ENCODE measurements at places on chromosomes 5 and 9.

GRCh38 chr9:113992276-113992951 lies 85.7 kb downstream of the AMBP start:
- DNase-seq, result no peak

DNA sequence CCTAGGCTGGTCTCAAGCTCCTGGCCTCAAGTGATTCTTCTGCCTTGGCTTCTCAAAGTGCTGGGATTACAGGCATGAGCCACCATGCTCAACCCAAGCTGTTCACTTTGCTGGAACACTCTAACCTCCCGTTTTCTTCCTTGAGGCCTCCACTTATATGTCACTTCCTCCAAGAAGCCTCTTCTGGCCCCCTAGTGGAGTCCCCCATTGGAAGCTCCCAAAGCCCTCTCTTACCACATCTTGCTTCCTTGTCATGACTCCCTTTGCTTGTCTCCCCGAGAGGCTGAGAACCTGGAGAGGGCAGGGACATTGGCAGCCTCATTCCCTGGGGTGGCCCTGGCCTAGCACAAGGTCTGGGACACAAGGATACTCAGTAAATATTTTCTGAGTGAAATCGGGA lies 80.8 kb downstream of the PDE6A start:
- DNase-seq, result no peak

DNA sequence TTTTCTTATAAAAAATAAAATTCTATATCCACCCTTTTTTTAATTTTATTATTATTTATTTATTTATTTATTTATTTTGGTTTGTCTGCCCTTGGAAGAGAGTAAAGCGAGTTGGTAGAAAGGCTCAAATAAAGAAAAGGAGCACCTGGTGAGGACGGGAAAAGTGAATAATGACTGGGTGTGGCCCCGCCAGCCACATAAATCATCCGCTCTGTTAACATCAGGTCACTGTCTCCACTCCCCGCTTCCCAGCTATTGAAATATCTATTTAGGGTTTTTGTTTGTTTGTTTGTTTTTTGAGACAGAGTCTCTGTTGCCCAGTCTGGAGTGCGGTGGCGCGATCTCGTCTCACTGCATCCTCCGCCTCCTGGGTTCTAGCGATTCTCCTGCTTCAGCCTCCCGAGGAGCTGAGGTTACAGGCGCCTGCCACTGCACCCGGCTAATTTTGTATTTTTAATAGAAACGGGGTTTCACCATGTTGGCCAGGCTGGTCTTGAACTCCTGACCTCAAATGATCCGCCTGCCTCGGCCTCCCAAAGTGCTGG lies 844 bp downstream of the POLR3G start:
- no peak for DNase-seq

GRCh38 chr9:21121595-21122251 lies 19.9 kb downstream of the IFNW1 start:
- DNase-seq, result no peak

- DNase-seq, result peak; percentile 63
Measured at GRCh38 chr9:22119522-22120158, 110.5 kb upstream of the CDKN2B start.

DNA sequence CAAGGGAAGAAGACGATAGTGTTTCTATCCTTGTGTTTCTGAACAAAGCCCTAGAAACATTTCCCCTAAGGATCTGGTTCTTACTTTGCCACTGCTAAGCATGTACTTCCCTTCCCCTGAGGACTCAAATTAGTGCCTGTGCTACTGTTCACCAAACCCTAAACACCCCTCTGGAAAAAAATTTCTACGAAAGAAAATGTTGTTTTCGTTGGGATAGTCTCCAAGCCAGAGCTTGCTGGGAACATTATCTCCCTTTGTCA lies 294.6 kb downstream of the BNC2 start:
- no peak for DNase-seq

GRCh38 chr5:135697959-135698345 lies 119.2 kb upstream of the CXCL14 start:
- DNase-seq, result no peak

GRCh38 chr5:160491438-160491837 lies 69.8 kb downstream of the PTTG1 start:
- no peak for DNase-seq

GRCh38 chr9:111943746-111944145 lies 47.1 kb downstream of the UGCG start:
- peak; percentile 58 for DNase-seq

- DNase-seq, result no peak
Measured at GRCh38 chr9:19623941-19624340, 164.9 kb downstream of the SLC24A2 start.

GRCh38 chr5:944992-945685 lies 52.5 kb downstream of the TRIP13 start:
- DNase-seq, result no peak

DNA sequence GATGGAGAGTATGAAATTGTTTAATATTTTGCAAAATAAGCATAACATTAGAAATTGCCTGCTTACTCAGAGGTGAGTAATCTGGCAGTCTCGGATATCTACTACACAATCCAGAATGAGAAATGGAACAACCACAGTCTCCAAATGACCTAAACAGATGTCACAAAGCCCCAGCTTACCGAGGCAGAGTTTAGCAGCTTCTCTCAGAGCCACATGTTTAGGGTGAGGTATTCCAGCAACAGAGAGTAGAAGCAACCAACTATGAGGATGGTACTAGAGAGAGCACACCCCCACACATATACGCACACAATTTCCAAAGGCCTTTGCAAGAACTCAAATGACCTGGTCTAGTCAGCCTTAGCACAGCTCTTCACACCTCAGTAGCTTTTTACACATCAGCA lies 122.7 kb upstream of the LPAR1 start:
- peak; percentile 89 for DNase-seq

DNA sequence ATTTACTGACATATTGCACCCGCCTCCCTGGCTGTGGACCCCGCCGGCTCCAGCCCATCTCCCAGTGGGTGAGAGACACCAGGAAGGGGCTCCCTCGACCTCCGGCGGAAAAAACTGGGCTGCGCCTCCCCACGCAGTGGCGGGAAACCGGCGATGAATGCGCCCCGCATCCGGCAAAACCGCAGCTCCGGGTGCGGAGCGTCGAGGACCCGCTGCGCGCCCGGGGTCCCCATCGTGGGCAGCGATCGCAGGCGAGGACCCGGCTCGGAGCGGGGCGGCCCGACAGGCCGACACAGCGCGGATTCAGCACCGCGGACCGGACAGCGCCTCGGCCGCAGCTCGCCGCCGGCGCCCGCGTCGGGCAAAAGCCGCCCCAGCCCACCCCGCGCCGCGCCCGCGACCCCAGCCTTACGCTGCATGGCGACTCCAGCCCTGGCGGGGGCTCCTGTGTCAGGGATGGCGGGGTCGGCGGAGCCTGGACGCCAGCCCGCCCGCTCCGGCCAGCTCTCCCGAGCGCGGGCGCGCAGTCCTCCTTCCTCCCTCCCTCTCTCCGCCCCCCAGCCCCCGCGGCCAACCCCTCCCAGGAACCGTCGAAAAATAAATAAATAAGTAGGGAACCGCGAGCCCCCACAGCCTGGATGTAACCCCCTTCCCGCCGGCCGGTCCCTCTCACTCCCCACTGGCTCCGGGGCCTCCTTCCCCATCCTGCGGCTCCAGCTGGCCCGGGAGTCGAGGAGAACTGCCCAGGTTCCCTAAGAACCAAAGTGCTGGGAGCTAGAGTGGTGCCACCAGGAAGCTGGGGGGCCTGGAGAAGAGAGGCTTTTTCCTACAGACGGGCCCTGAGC lies 3.1 kb downstream of the LHX3 start:
- DNase-seq, result no peak

- DNase-seq, result peak; percentile 7
Measured at GRCh38 chr9:2874001-2874750, 30.3 kb upstream of the PUM3 start.

DNA sequence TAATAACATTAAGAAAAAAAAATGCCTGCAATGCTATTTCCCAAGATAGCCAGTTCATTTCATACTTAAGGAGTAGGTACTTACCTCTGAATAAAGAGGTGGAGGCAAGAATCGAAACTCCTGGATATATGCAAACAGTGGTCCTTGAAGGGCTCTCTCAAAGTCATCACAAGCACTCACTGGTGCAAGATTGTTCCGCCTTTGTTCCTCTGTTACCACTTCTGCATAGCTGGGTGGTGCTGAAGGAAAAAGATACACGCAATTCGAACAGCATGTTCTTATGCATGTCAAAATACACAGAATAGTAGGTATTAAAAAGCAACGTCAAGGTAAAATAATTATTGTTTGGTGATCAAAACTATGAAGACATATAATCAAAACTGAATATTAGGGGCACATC lies 9.5 kb downstream of the ARRDC3 start:
- no peak for DNase-seq

DNA sequence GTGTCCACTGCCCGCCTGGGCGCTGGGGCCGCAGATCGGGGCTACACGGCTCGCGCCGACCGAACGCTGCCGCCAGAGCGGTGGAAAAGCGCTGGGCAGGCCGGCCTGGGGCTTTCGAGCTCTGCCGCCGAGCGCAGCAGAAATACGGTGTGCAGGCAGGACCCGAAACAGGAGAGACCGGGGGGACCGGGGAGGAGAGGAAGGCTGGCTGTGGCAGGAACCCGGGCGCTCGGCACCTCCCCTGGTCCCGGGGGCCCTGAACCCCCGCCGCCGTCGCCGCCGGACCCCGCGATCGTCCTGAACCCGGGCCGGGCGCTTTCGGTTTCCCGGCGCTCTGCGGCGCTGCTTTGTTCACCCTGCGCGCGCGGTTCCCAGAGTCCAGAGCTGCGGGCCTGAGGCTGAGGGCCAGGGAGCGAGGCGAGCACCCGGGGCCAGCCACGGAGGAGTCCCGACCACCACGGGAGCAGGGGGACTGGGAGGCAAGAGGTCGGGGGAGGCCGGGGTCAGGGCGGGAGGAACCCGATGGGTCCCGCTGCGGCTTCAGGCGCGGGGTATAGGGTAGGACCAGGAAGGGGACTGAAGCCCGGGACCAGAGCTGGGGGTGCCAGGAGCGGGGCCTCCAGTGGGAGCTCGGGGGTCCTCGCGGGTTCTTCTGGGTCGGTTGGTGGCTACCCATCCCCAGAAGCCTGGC lies 12.0 kb downstream of the IRX2 start:
- DNase-seq, result no peak

DNA sequence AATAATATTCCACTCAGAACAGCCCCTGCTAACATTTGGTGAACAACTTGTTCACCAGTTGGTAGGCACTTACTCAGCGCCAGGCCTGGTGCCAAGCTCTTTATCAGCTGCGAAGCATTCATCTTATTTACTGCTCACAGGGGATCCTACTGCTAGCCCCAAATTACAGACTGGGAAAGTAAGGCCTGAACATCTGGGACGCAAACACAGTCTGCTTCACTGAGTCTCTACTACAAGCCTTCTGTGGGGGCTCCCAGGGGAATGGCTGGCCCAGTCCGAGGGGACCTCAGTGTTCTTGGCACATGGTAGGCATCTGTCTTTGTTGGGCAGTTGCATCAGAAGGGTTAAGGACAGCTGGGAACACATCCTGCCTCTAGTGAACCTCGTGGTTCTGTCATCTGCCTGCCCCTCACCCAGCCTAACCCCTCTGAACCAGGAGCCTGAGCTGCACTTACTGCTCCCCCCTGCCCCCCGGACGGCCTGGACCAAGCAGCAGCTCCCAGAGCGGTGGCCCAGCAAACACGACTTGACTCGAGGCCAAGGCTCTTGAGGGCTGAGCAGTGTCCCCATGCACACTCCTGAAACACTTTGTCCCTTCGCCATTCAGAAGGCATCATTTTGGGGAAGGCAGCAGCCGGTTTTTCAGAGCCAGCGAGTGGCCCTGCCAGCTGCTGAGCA lies at the start of gene PHYHD1:
Gene PHYHD1 (plus strand): TSS at position 602 of the 678 bp plus-strand sequence. CDS start 1,342 bp downstream, outside the sequence.
- peak; percentile 97 for DNase-seq

GRCh38 chr5:54521856-54522479 lies 4.4 kb downstream of the SNX18 start:
- no peak for DNase-seq

Measured in LHCN-M2 (cell line).